Activated naive CD4-positive, alpha-beta T cell treated with Interleukin-2 at 50 U/mL for 16 hours (primary cell): ENCODE measurements at places on chromosomes 3 and 15.

DNA sequence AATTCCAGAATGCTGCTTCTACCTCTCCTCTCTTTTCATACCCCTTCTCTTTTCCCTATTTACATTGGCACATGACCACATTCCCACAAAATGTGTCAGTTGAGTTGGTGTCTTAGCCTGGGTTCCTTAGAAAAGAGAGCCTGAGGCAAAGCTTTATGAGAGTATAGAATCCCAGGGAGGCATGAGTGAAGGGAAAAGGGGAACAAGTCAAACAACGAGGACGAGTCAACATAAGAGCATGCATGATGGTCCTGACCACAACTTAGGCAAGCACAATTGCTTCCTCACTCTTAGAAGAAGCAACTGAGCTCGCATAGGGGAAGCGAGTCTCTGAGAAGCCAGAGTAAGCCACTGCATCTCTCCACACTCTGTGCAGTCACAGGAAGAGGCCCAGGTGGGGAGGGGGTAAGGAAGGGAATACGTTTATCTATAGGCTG lies 15.4 kb upstream of the ZNF774 start:
- no peak for DNase-seq

DNA sequence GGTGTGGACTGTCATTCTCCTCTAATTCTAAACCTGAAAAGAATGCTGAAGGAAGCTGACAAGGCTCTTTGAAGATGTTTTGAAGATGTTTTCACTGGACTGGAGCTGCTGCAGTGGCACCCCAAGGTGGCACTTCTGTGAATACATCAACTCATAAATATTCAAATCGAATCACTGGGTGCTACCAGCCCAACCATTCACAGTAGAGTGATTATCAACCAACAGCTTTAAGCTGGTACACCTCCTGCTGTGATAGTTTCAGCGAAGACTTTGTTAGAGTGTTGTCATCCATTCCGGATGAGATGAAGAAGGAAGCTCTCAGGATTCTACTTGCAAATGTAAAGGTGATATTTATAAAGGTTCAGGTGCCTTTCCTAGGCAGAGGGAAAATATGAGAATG lies 106.6 kb downstream of the LSAMP start:
- DNase-seq = no peak

- DNase-seq = no peak
Measured at GRCh38 chr3:186200726-186201125, 91.8 kb upstream of the ETV5 start.

DNA sequence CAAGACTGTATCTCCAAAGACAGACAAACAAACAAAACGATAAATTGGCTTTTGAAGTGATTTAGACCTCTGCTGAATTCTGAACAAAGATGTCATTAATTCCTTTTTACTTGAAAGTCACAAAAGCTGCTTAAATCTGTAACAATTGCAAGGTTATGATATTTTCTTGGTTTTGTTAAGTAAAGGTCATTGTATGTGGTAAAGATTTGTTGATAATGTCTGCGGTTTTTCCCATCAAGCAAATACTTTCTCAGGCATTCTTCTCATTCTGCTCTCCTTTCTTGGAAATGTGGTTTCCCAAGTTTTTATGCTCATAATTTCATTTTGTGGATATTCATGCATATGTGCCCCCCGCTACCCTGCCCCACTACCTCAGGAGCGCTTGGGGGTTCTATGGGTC lies 116.5 kb downstream of the SLMAP start:
- no peak for DNase-seq

- no peak for DNase-seq
Measured at GRCh38 chr3:23128655-23129054, 74.5 kb upstream of the UBE2E2 start.

- DNase-seq = no peak
Measured at GRCh38 chr3:16534640-16535262, 21.3 kb upstream of the RFTN1 start.

- DNase-seq = no peak
Measured at GRCh38 chr3:97278506-97278905, 464.1 kb downstream of the EPHA6 start.

DNA sequence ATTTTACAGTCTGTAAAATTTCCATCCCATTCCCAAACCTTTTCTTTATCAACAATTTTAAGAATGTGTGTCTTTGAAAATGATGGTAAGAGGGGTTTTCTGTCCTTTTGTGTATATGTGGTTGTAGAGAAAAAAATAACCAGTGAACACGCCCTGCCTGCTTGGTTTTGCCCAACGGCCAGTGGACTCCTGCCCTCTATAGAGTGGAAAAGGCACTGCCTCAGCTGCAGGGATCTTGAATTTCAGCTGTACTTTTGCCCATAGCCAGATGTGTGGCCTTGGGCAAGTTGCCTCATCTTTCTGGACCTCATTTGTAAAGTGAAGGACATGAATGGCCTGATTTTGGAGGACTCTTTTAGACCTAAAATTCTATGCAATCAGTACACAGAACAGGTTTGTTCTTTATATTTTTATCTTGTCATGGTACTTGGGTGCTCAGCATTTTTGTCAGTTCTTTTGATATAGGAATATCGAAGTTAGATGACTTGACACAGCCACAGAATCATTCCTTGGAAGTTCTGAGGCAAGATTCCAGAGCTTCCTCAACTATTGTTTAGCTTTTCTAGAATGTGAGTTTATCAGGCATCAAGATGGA lies 81.0 kb downstream of the CLDN11 start:
- DNase-seq = no peak

DNA sequence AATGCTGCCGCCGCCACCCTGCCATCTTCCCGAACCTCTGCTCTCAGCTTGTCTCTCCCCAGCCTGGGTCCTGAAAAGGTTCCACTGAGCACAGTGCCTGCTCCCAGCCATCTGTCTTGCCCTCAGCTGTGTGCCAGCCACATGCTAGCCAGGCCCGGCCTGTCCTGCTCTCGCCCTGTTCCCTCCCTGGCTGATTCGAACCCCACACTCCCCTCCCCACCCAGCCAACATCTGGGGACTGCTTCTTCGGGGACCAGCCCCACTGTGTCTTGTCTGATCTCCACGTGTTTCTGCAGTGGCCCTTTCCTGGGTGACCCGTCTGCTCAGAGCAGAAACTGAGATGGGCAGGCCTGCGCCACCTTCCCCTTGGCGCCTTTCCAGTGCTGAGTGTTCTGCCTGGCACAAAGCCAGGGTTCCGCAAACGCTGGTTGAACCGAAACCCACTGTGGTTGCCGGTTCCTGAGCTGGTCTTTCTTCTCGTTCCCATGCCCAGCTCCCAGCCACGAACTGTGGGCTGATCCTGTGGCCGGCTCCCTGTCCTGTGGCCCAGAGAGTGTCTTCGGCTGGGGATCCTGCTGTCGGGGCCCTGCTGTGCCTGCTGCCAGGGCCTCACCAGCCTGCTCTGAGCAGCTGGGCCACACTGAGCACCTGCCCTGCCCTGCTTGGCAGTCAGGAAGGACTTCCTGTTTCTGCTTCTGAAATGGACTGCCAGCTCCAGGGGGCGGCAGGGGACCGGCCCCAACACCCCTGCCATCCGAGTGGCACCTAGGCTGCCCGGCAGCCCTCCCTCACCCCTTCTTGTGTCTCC lies 62.7 kb upstream of the KLF13 start:
- peak; percentile 71 for DNase-seq

DNA sequence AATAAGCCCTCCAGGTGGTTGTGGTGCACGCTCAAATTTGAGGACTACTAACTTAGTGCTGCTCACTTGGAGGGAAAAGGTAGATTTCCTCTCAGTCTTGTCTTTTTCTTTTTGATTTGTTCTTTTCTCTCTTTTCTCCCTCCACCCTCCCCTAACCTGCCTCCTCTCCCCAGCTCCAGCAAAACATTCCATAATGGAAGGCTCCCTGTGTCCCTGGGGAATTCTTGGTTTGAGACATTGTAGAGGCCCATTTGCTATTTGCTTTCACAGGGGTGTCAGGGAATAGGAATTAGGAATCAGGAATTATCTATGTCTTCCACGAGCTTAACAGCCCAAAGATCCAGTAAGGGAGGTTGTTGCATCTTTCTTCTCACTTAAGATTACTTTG lies 136.8 kb upstream of the UMPS start:
- no peak for DNase-seq

DNA sequence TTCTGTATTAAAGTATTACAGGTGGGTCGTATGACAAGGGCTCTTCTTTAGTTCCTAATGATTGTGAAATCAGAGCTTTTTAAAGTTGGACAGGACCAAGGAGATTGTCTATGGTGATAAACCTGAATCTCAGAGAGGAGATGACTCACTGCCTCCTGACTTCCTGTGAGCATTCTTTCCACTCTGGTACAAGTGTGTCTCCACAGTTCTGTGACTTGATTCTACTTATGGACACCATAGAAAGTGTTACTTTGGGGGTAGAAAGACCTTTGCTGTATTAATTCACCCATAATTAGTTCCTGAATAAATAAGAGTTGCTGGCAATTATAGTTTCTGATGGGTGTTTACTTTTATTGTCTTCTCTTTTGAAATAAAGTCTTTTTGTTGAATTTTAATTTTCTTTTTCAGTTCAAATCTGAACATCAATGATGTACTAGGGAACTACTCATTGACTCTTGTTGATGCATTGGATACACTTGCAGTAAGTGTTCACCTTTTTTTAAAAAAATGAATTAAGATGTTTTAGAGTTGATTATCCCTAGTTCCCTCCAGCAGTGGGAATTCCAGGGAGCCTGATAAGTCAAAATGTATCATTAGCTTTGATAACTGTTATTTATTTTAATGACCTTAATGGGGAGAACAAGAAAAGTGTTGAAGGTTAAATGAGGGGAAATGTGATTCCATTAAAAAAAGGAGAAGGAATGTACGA lies 7.4 kb downstream of the EDEM1 start:
- peak; percentile 54 for DNase-seq

- DNase-seq = no peak
Measured at GRCh38 chr15:81178365-81178764, 18.3 kb upstream of the IL16 start.

GRCh38 chr3:127711021-127711695 lies 38.4 kb downstream of the ABTB1 start:
- no peak for DNase-seq

DNA sequence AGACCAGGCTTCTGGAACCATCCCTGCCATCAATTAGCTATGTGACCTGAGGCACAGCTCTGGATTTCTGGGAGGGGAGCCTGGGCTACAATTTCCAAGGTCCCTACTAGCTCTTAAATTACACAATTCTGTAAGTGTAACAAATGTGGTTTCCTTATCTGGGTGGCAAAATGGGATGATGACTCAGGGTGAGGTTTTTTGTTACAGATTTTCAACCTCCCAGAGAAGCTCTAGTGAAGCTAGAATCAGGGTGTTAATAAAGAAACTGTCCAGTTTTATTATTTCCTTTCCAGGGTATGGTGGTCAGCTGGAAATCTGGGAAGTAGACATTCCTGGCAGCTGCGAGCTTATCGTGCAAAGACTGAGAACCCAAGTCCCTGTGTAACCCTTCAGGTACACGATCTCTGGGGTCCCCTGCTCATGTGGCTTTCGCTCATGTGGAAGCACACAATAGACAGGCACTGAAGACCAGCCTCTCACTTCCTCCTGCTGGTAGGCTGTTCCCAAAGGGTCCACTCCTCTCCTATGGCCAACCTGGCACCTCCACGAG lies 7.3 kb downstream of the RAB27A start:
- DNase-seq = no peak

DNA sequence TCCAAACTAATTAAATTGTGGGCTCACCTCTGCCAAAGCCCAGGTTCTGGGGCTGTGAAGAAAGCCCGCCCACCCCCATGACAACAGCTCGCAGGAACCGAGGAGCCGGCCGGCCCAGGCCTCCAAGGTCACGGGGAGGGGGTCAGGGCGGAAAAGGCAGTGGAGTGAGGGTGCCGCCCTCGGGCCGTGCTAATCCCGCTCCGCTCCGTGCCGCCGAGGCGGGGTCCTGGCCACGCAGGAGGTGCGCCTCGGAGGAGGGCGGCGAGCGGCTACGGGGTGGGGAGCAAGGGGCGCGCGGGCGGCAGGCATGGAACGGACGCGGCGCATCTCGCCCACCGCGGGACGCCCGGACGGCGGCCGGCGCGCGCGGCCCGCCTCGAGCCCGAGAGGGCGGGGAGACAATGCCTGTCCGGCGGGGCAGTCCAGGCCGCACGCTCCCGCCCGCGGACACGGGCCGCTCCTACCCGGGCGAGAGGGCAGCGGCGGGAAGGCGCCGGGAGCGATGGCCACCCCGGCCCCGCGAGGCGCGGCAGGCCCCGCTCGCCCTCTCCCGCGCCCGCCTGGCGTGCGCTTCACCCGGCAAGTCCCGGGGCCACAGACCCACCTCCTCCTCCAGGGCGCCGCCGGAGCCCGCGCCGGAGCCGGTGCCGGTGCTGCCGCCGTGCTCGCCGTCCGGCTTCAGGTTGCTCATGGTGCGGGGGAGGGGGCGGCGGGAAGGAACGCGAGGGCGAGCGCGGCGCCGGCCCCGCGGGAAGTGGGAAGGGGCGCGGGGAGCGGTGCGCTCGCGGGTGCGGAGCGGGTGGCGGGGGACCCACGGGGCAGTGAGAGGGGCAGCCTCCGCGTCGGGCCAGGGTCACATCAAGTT lies 528 bp downstream of the RBPMS2 start:
- DNase-seq = peak; percentile 16

GRCh38 chr15:47746516-47746915 lies 29.2 kb downstream of the SEMA6D start:
- DNase-seq = no peak

GRCh38 chr15:65494076-65494475 lies 23.4 kb downstream of the DPP8 start:
- DNase-seq = no peak

GRCh38 chr3:128269006-128269775 lies 115.9 kb downstream of the EEFSEC start:
- no peak for DNase-seq

- DNase-seq = no peak
Measured at GRCh38 chr3:11074011-11074410, 80.3 kb upstream of the HRH1 start.

DNA sequence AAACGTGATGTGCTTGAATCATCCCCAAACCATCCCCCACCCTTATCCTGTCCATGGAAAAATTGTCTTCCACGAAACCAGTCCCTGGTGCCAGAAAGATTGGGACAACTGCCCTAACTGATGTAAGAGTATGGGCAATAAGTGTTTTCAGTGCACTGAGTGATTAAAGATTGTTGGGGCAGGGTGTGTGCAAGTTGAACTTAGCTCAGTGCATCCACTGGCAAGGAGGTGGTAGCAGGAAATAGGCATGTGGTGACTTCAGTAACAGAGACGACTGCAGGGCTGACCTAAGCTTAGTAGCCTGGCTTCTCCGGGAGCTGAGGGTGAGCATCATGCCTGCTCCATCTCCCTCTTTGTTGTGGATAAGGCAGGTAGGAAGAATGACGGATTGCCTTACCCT lies 27.5 kb downstream of the PAQR9 start:
- no peak for DNase-seq

GRCh38 chr15:48413304-48413703 lies 82.1 kb downstream of the DUT start:
- no peak for DNase-seq

DNA sequence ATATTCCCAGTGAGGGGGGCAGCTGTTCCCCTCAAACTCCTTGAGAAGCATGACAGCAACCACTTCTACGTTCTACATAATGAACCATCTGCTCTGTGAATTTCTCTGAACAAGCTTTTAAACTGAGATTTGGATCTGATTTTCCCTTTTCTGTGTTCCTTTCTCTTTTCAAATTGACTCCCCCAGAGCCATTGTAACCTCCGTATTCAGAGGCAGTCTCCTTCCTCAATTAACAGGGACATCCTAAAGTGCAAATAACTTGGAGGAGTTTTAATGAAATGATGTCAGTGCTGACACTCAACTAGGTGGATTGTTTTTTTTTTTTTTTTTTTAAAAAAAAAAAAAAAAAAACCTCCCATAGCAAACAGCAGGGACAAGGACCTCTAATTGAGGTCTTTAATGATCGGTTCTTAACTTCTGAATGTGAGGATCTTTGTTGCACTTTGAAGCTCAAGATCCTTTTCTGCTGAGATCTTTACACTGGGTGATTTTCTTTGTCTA lies 48.8 kb downstream of the ADAMTS9 start:
- no peak for DNase-seq

GRCh38 chr15:95300958-95301357 lies 1029.5 kb upstream of the NR2F2 start:
- no peak for DNase-seq
